Ascending aorta (tissue), 2 donors: ENCODE measurements at places on chromosomes 4 and X. TPM values are rescaled to one million over a fixed set of nuclear protein-coding genes. Genes with fewer than 3 reads are reported as not detected.

Gene CFAP99
- not detected for total RNA-seq

Gene PNMA5
- not detected for total RNA-seq

Gene GNL3L
- total RNA-seq, result 15.4 TPM

Gene SYNPO2
- 178 TPM for total RNA-seq
